ENCODE measurements at places on chromosomes 5 and 9.

DNA sequence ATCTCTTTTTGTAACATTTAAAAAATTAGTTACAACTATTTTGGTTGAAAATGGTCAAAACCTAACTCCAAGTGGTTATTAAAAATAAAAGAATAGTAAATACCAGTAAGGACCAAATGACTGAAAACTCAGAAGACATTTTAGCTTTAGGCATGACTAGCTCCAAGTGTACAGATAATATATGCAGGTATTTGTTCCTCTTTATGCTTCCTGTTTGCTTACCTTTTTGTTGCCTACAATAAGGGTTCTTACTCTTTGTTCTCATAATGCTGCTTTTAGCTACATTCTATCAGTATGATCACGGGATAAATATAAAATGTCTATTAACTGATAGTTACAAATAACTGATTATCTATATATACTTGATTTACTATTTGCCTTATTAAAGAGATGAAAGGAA, 259.6 kb downstream of the CDH12 start:
- DNase-seq, result no peak

- DNase-seq, result no peak
Measured at GRCh38 chr9:69279084-69279731, 45.8 kb upstream of the ENTREP1 start.

DNA sequence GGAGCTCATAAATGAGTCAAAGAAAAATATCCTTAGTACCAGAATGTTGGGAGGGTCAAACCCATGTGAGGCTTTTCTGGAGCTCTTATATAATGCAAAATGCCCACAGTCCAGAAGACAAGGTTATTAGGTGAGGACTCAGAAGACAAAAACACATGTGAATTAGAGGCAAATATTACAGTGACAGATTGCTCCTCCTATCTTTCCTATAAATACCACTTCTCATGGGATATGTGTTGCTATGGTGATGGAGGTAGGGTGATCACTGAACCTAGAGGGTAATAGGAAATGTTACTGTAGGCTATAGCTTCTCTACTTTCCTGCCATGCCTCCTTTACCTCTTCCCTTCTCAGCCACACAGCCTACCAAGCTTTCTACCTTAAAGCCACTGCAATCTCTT, 264.6 kb downstream of the SEC61B start:
- DNase-seq, result no peak

DNA sequence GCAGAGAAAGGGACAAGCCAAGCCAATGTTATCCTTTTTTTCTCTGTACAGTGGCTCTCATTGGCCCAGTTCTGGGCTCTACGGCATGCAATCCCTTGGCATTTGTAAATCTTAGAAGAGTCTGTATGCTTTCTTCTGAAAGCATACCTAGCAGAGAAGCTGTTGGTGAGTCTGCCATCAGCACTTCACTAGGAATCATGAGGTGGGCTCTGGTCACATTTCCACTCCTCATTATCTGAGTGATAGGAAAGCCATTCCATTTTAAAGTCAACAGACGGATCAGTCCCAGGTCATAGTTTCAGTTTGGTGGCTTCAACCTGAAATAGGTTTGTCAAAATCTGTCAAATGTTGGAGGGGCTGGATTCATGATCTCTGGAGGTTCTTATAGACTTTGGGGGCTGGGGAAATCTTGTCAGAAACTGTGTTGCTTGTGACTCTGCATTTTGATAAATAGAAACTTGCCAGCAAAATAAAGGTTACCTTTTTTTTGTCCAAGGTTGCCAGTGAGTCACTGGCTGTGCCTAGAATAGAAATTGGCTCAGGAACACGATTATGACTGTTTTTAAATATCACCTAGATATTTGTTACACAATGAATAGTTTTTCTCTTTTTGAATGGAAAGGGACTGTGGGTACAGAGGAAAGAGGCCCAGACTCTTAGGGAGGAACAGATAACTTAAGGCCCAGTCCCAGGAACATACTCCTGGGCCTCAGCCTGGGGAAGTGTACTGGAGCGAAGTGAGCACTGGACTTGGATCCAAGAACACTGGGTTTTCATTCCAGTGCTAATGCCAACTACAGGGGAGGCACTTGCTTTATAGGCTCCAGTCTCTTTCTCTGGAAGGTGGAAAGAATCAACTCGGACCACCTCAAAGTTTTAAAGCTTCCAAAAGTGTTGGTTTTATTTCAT, 183.1 kb downstream of the NMUR2 start:
- no peak for DNase-seq

- DNase-seq, result no peak
Measured at GRCh38 chr5:155258161-155258560, 244.6 kb downstream of the KIF4B start.

DNA sequence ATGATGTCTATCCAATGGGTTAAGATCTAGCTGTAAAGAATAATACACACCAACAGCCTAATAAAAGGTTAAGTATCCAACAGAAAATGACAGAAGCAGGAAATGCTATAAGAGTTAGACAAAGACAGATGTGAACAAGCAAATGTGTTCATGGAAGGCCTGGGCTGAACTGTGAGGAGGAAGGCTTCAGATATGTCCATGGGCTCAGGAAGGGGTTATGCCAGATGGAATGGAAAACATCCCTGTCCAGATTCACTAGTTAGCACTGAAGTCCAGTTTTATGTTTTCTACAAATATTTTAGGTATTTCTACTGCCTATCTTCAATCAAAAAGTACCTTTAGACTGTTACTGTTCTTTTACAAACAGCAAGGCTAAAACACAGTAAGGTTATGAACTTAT, 27.1 kb downstream of the ERAP1 start:
- no peak for DNase-seq

- no peak for DNase-seq
Measured at GRCh38 chr5:141567513-141568117, 51.2 kb downstream of the DIAPH1 start.

DNA sequence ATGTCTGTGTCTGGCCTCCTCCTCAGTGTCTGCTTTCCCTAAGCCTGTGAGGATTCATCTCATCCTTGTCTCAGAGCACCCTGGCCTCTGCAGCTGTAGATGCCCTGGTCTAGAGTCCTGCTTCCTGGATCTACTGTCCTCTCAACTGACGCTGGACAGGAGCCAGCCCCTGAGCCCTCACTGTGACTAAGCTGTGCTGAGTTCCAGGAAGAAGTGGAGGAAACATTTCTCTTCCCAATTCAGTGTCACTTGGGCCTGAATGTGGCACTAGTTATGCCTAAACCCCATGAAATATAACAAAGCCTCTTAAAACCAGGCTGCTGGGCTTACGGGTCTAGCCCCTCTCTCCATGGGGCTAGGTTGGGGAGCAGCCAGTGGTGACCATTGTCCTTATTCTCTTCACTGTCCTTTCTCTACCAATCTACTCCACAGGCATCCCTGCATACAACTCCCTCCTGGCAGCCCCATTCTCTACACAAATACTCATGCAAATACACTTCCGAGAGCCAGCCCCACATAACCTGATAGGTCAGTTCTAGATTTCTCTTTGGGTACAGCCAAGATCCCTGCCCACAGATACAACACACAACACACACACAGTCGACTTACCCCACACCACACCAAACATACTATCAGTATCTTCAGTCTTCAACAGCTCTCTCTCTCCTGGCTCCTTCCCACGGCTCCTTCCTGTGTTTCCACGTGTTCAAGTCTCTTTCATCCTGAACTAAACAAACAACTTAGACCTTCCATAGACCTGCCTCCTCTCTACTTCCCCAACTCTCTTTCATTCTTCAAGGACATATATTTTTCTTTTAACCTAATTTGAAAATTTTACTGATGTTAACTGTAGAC, 220.8 kb downstream of the SNX18 start:
- no peak for DNase-seq

DNA sequence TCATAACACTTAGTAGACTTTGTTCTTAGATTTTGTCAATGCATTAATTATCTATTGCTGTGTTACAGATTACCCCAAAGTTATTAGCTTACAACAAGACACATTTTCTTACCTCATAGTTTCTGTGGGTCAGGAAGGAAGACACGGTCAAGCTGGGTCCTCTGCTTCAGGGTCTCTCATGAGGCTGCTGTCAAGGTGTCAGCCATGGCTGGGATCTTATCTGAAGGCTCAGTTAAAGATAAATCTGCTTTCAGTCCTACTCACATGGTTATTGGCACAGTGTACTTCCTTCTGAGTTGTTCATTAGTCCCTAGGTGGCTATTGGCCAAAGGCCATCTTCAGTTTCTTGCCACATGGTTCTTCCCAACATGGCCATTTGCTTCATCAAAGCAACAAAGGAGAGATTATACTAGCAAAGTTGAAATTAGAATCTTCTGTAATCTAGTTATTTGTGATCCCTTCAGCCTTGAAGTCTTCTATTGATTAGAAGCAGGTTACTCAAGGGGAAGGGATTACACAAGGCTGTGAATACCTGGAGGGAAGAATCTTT, 25.2 kb downstream of the TDRD7 start:
- DNase-seq, result no peak

GRCh38 chr5:127741412-127741811, 38.2 kb downstream of the CCDC192 start:
- no peak for DNase-seq

DNA sequence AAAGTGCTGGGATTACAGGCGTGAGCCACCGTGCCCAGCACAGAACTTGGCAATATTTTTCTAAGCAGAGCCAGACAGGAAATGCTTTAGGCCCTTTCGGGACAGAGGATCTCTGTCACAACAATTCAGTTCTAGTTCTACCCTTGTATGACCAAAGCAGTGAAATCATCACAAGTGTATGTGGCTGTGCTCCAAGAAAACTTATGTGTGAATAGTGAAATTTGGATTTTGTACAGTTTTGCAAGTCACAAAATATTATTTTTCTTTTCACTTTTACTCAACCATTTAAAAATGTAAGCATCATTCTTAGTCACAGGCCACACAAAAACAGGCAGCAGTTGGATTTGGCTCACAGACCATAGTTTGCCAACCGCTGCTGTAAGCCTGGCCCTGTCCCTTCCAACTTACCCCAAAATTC, 20.4 kb upstream of the PRUNE2 start:
- DNase-seq, result no peak

DNA sequence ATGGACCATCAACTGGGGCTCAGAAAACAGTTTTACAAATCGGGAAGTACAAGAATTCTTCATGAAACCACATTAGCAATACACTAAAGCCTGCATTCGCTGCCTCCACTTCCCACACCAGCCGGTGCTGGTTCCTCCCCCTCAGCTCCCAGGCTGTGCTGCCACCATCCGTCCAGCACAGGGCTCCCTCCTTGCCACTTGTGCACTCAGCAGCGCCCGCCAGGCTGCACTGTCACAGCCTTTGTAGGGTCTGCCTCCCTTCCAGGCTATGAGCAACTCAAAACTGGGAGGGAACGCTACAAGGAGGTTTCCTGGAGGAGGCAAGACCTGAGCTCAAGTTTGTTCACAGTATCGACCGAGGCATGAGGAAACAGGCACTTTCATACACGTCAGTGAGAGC, 7.7 kb downstream of the MAPK9 start:
- DNase-seq, result no peak

- DNase-seq, result no peak
Measured at GRCh38 chr9:4301296-4301695, 1.4 kb upstream of the GLIS3 start.

GRCh38 chr9:68896486-68896885, 117.4 kb downstream of the PRKACG start:
- DNase-seq, result no peak

GRCh38 chr5:151622367-151623088, 31.4 kb upstream of the FAT2 start:
- no peak for DNase-seq

Measured in stimulated activated CD4-positive, alpha-beta T cell treated with anti-CD3 and anti-CD28 coated beads, TNF-alpha, amount 100 ng/mL, for 48 hours (primary cell).